ENCODE measurements at places on chromosomes 16 and 17.

DNA sequence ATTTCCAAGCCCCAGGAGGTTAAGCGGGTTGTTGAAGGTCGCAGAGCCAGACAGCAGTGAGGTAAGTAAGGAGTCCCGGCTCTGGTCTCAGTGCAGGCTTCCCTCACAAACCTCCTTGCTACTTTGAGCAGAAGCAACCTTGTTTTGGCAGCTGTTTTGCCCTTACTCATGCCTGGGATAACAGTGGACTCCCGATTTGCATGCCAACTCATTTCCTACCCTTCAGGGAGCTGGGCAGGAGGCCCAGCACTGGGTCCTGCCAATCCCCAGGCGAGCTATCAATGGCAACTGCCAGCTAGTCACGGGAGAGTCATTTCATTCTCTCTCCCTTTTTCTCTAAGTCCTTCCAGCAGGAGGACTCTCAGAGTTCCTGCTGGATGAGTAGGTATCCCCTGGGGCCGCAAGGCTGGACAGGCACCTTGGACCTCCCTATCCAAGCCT lies 72.0 kb upstream of the KSR1 start:
- DNase-seq, result no peak

DNA sequence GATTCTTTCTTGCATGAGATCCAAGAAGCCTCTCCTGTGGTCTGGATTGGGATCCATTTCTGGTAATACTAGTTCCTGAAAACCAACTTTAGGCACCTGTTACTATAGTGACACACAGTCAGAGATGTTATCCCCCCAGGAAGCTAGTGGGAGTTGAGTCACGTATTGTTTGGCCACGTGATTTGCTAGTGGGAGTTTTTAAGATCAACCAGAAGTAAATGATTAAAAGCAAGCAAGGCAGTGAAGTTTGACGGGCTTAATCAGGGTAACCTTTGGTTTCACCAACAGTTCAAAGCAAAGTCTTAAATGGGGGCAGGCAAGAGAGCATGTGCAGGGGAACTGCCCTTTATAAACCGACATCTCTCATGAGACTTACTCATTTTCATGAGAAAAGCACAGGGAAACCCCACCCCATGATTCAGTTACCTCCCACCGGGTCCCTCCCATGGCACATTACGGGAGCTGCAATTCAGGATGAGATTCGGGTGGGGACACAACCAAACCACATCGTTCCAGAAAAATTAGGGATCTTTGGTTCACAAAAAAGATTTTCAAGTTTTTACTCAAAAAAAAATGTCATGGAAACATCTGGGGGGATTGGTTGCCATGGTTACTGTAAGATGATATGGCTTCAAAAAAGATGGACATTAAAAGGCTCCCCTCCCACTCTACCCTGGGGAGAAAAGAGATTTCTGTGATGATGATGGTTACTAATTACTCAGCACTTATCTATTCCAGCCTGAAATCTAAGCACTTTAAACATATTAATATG lies 483.1 kb upstream of the ERCC4 start:
- no peak for DNase-seq

- DNase-seq, result no peak
These were observed 26.9 kb downstream of the TK2 start for GRCh38 chr16:66522816-66523590.

DNA sequence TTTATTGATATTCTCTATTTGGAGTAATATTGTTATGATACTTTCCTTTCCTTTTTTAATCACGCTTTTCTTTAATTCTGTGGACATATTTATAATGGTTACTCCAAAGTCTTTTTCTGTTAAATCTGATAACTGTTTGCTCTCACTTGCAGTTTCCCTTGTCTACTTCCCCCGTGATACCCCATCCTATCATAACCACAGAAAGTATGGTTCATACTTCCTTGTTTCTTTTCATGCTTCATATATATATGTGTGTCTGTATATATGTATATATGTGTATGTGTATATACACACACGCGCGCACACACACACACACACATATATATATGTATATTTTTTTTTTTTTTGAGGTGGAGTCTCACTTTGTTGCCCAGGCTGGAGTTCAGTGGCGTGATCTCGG lies 23.5 kb downstream of the SPECC1 start:
- DNase-seq, result no peak

DNA sequence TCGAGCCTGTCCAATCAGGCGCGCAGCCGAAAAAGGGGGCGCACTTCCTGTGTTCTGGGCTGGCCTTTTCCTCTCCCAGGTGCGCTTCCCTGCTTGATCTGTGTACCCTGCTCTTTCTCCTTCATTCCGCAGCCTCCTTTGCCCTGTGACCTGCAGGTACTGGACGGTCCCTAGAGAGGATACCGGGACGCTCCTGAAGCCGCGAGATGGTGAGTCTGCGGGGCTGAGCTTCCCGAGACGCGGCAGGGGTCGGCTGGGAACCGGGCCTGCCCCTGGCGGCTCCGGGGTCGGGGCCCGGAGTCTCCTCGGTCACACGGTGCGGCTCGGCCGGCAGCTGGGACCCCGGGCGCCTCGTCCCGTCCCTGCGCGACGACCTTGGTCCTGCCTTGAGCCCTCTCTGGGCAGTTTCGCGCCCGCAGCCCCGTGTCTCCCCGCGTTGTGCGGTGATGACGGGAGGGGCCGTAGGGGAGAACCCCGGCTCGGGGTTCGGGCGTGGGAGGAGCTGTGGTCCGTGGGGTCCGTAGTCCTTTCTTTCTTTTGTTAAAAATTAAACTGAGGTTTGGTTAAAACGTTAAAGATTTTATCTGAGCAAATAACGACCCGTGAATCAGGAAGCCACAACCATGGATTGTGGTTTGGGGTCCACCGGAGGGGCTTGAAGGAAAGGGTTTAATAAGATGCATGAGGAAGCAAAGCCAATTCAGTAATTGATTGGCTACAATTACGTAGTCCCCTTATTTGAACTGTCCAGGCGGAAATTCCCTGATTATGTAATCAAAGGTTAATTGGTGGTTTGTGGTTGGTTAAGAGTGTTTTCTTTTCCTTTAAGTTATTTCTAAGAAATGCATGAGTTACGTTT lies 172.8 kb upstream of the ZNF267 start:
- peak; percentile 83 for DNase-seq

DNA sequence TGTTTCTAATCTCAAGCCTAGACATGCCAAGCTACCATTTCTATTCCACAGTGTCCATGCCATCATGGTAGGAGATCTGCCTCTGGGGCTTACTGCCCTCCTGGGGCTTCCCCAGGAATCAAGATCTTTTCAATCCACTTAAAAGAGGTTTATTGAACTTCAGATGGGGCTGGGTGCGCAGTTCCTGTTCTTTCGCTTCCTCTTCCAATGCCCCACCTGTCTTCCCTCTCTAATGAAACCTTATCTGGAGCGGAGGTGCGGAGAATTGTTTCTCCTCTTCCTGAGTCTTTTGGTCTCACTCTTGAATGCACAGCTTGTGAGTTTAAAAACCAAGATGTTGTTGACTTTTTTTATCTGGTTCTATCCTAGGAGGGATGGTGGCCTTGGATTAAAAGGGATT lies 30.4 kb upstream of the METTL16 start:
- DNase-seq, result no peak

GRCh38 chr17:62596662-62597061 lies 30.8 kb upstream of the MRC2 start:
- DNase-seq, result no peak

GRCh38 chr17:34757611-34758010 lies 178.2 kb downstream of the TMEM132E start:
- no peak for DNase-seq

- DNase-seq, result no peak
These were observed 51.9 kb downstream of the COG7 start for GRCh38 chr16:23401139-23401538.

DNA sequence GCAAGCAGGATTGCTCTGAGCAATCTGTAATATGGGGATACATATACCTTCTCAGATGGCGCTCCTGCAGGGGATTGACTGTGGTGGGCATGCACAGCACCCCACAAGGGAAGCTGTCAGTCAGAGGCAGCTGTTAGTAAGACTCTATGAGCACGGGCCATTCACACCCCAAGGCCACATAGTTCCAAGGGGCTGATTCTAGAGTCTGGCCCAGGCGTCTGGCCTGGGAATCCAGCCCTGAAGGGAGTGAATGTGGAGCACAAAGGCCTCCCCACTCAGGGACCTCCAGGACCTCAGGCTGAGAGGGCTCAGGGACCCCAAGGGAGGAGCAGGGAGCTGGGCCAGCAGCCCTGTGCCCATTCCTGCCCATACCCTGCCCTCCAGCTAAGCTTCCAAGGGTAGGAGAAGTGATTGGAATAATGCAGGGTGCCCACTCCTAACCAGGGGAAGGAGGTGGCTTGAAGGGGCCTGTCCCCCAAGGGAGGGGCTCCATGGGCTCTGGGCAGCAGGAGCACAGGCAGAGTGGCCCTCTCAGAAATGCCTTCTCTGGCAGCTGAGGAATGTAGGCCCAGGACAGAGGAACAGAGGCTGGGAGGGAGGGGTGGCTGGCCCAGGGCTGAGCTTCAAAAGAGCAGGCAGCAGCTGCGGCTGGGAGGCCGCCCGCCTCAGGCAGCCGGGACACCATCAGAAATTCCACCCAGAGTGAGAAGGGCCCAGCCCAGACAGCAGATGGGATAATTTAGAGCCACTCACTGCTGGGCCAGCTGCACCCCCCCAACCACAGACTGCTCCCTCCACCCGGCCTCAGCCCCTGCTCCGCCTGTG lies 48.9 kb upstream of the MRPS23 start:
- no peak for DNase-seq

DNA sequence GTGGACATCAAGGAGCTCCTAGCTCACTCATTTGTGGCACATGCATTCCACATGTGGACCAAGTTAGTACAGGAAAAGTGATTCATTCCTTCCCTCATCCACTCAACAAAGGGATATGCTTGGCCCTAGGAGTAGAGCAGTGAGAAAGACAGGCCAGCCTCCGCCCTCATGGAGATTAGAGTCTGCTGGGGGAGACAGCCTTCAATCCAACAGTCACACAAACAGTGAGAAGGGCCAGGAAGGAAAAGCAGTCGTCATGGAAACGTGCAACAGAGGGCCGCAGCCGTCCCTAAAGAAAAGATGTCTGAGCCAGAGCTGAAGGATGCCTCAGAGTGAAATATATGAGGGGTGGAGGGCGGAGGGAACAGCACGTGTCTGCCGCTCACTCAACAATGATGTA lies 109.9 kb downstream of the VPS53 start:
- DNase-seq, result no peak

DNA sequence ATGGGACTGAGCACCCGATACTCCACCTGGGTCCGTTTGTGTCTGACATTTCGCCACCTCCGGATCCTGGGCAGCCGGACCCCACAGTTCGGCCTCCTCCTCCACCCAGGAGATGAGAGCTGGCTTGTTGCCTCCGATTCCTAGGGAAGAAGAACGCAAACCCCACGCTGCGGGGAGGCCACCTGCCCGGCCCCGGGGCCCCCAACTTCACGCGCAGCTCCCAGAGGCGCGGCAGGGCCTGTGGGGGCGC lies 542 bp downstream of the ZNF764 start:
- no peak for DNase-seq

DNA sequence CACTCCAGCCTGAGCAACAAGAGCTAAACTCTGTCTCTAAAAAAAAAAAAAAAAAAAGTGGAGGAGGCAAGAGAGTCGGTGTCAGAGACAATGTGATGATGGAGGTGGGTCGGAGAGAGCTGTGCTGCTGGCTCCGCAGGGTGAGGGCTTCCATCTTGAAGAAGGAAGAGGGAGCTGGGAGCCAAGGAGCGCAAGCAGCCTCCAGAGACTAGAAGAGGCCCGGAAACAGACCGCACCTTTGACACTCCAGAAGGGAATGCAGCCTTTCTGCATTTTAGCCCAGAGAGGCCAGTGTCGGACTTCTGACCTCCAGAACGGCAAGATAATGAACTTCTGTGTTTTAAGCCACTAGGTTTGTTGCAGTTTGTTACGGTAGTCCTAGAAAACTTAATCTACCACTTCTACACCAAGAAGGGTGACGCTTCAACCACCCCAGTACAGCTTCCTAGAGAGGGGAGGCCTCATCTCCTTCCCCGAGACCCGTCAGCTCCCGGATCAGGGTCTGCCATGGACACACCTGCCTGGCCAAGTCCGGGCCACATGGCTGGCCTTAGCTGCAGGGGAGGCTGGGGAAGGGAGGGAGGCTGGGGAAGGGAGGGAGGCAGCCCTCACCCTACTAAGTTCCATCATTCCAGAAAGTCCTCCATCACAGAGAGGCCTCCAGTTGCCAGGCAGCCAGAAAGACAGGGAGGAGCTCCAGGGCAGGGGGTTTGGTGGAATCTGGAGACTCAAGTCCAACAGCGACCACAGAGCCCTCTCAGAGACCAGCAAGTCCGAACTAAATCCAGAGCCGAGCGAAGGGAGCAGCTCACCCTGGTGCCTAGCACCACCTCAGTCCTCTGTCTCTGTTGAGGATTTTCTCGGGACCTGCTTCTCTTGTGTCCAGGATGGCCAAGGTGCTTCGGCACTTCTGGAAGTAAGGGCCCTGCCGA lies 13.2 kb upstream of the RBFOX3 start:
- no peak for DNase-seq

DNA sequence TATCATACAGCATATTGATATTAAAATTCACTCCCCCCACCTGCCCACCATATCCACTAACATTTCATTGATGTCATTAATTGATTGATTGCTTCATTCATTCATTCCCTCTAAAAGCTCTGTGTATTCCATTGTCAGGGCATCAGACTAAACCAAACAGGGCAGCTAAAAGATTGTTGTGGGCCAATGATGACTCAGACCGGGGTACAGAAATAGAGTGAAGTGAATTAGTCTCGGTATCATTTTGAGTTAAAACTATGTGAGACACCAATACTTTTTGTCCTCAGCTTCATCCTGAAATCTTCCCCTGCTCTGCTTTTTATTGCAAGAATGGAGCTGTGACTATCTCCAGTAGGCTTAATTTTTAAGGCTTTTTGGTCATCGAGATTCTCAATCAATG lies 868.3 kb downstream of the CDH11 start:
- peak; percentile 24 for DNase-seq

- no peak for DNase-seq
These were observed 46.3 kb downstream of the C16orf78 start for GRCh38 chr16:49419862-49420261.

DNA sequence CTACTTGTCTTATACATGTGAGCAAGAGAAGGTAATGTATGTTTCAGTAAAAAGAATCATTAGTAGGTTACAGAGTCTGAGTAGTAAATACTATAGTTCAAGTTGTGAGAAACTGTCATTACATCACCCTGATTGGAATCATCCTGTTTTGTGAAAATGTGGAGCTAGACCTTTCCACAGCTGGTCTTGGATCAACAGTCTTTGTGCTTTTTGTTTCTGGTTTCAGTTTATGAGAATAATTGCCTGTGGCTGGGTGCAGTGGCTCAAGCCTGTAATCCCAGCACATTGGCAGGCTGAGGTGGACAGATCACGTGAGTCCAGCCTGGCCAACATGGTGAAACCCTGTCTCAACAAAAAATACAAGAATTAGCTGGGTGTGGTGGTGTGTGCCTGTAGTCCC lies 19.7 kb upstream of the SHISA9 start:
- DNase-seq, result no peak

GRCh38 chr17:82213251-82214011 lies 789 bp upstream of the CCDC57 start:
- peak; percentile 63 for DNase-seq

DNA sequence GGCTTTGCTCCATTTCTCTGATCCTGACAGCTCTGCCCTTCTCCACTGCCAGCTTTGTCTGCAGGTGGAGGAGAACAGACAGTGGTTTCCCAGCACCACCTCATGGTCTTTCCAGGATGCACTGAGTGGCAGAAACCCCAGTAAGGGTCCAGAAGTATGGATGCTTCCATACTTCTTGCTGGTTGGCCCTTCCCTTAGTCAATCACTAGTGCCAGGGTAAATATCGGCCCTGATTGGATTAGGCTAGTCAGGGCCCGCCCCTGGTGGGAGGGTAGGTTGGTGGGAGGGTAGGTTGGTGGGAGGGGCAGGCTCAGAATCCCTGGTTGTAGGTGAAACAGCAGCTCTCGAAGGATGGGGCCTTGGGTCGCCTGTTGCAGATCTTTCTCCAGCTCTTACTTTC lies 10.2 kb downstream of the RNF213 start:
- peak; percentile 74 for DNase-seq
